Activated T-cell treated with anti-CD3 and anti-CD28 coated beads, Interleukin-2, amount 50 U/mL, for 48 hours (primary cell): ENCODE measurements at places on chromosomes 2 and 18.

- DNase-seq: no peak
These were observed 43.9 kb upstream of the KCNF1 start for GRCh38 chr2:10867692-10868420.

GRCh38 chr2:221467610-221468009 is 104.5 kb downstream of the EPHA4 start:
- no peak for DNase-seq

DNA sequence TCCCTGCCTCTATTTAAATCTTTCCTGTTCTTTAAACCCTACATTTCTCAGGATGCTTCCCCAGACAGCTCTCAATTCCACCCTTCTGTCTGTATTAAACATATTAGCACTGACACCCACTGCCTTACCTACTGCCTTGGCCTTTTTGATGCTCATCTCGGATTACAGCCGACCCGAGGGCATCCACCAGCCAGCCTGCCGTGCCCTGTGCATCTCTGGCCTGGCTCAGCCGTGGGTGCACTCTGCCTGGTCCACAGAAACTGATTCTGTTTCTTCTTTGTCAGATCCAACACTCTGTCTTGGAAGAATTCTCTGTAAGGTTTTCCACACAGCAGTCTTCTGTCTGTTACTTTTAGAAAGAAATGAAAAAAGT is 27.2 kb downstream of the TANC1 start:
- DNase-seq: no peak

DNA sequence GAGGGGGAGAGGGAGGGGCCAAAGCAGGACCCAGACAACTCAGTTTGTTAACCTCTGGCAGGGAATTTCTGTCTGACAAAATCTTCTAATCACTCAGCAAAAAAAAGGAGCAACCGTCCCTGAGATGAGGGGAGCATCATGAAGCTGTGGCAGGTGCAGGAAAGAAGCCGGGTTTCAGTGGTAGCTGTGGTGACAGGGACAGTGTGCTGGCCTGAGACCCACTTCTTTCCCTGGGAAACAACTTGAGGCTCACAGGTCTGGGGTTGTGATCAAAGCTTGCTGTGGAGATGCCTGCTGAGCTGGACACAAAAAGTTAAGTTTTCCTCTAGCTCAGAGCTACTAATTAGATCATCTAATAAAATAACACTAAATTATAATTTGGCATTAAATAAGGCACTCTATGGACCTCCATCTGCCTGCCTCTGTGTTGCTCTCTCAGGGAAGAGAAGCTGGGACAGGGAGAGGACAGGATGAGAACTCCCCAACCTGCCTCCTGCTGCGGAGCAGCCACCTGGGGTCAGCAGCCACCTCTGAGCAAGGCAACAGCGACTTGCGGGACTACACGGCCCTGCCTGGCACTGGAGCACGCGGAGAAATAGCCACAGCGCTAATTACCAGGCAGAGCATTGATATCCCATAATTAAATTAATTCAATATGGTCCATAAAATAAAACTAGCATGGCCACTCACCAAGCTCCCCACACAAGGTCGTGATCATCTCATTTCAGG is 104.6 kb upstream of the TEX51 start:
- DNase-seq: no peak

- DNase-seq: peak; percentile 91
These were observed 421 bp upstream of the RNU4ATAC start for GRCh38 chr2:121530212-121530705.

GRCh38 chr2:129404000-129404685 is 575.3 kb upstream of the RAB6C start:
- DNase-seq: no peak

DNA sequence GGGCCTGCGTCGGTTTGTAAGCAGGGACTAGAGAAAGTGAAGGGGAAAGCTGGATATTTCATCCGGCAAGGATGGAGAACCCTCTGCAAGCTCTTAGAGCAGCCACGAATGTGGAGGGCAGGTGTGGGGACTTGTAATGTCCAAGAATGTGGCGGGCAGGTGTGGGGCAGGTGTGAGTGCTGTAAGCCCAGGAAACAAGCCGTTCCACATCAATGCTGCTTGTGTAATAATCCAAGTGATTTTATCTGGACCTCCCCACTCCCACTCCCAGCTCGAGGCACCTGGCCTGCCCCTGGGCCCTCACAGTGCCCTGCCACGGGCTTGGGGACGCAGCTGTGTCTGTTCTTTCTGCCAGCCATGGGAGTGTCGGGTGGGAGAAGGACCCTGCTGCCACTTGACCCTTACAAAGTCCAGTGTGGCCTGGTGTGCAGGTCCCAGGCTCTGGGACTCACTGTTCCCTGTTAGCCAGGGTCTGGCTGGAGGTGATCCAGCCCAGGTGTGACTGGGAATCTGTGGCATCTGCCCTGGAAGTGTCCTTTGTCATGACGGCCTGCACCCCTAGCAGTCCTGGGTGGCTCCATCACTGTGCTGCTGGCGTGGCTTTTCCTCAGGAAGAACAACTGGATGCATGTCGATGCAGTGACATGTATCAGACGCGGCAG is 42.8 kb downstream of the SOX11 start:
- DNase-seq: no peak

DNA sequence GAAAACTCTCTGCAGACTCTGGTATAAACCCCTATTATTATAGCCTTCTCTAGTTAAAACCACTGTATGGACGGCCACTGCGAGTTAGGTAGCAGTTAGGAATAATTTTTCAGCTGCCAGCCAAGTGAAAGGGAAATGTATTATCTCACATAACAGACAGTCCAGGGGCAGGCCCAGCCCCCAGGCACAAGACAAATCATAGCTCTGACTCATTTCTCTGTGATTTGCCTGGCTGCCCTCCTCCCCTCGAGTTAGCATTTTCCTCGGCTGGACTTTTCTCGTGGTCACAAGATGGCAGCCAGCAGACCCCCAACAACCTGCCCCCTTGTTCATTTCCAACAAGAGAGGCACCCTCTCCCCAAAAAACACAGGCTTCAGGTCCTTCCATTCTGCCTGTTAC is 10.5 kb downstream of the VIT start:
- no peak for DNase-seq

DNA sequence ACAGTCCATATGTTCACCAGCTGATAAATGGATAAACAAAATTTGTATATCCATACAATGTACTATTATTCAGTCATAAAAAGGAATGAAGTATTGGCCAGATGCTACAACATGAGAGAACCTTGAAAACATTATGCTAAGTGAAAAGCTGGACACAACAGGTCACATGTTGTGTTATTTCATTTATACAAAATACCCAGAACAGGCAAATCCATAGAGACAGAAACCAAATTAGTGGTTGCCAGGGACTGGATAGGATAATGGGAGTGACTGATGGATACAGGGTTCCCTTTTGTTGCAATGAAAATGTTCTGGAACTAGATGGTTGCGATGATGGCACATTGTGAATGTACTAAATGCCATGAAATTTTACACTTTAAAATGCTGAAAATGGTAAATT is 10.2 kb upstream of the PCARE start:
- DNase-seq: no peak

- DNase-seq: no peak
These were observed 53.6 kb downstream of the ACVR1 start for GRCh38 chr2:157822533-157822932.

DNA sequence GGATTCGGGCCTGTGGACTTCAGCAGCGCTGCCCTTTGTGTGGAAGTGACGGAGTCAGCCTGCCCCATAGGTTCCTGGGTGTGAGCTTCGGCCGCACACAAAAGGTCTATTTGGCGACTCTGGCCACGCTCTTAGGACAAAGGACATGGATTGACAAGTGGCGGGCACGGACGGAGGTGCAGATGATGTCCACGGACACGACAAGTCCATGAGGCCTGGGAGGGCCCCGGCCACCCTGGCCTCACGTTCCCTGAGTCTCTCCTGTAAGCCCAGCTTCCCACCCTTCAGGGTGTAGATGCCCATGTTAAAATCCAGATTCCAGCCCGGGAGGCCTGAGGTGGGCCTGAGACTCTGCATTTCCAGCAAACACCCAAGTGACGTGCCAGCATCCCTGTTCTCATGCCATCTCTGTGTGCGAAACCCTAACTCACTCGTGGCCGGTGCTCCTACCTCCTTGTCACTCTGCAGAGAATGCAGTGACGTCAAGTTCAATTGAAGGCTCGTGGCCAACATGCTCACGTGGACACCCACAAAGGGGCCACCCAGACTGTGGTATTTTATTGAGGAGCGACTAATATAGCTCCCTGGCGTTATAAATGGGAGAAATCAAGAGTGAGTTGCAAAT is 111.7 kb downstream of the RTP5 start:
- DNase-seq: no peak

GRCh38 chr2:66724241-66724640 is 289.3 kb downstream of the MEIS1 start:
- no peak for DNase-seq

GRCh38 chr2:7973801-7974480 is 707.9 kb upstream of the ID2 start:
- DNase-seq: no peak

GRCh38 chr2:37898448-37898847 is 26.6 kb upstream of the RMDN2 start:
- no peak for DNase-seq

DNA sequence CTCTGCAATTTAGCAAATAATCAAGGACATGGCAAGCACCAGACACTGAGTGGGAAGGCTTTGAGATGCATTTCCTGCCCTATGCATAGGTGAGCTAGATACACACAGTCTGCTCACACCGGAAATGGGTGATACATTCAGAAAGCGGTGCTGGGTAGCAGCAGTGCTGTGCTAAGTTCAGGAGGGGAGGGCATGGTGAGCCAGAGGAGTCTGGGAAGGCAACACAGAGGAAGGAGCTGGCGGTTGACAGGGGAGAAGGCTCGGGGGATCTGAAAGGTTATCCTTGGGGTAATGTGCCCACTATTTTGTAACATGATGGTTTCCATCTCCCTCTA is 57.4 kb upstream of the EPAS1 start:
- DNase-seq: peak; percentile 73

GRCh38 chr18:60082282-60082681 is 182.5 kb downstream of the PMAIP1 start:
- DNase-seq: no peak

- DNase-seq: no peak
These were observed 162.0 kb downstream of the COL6A3 start for GRCh38 chr2:237251986-237252385.

- DNase-seq: no peak
These were observed 6.6 kb downstream of the MAPRE2 start for GRCh38 chr18:35047697-35048292.
